ENCODE measurements at places on chromosomes 5 and 9.

GRCh38 chr5:151497391-151498002 lies 50.1 kb downstream of the SLC36A1 start:
- DNase-seq: no peak

DNA sequence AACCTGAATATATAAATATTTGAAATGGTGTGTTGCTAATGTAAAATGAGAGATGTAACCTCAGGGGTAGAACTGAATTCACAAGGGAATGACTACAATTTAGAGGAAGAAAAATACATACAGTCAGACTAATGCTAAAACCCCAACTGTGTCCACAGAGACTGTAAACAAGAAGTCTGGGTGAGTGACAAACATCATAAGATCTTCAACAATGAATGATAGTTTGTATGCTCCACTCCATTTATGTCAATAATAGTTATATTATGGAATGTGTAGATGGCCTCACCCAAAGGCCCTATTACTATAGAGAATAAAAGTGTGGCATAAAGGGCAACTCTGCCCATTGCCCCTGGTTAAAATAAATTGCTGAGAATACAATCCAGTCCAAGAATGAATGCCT lies 102.9 kb downstream of the CETN3 start:
- DNase-seq: no peak

DNA sequence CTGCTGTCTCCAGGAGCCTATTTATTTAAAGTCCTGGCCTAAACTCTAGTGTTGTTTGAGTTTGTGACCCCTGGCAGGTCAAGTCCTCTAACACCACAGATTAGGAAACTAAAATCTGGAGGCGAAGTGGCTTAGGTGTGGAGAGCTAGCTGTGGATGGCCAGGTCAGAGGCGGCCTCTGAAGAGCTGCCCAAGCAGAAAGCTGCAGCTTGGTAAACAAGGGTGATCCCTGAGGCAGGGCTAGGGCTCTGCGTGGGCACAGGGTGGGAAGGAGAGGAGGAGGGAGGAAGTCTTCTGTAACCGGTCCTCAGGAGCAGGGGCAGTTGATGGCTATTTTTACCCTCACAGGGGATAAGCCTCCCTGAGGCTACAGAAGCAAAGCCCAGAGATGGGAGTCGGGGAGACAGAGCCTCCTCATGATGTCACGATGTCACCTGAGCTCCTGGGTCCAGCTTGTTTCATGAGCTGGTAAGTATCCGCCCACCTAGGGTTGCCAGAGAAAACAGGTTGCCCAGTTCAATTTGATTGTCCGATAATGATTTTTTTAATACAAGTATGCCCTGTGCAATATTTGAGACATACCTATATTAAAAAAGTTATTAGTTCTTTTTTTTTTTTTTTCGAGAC lies 25.9 kb upstream of the BOD1 start:
- no peak for DNase-seq

- DNase-seq: no peak
Observed at GRCh38 chr9:76215066-76215465, 179.2 kb downstream of the RFK start.

- DNase-seq: no peak
Observed at GRCh38 chr5:36378551-36378950, 76.8 kb upstream of the RANBP3L start.

DNA sequence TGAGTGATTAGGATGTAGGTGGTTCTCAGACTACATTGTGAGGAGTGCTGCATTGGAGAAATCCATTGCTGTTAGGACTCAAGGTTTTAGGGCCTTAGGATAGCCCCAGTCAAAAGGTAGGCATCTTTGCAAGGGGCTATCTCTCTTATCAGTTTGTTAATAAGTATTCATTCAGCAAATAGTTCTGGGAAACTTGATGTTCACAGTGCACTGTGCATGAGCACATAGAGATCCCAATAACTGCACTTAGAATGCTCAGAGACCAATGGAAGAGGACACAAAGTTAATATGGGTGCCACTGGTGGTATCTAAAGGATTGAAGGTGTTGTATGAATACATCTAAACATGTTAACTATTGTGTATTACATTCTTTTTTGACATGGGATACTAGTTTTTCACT lies 131.4 kb downstream of the KIF4B start:
- DNase-seq: no peak

DNA sequence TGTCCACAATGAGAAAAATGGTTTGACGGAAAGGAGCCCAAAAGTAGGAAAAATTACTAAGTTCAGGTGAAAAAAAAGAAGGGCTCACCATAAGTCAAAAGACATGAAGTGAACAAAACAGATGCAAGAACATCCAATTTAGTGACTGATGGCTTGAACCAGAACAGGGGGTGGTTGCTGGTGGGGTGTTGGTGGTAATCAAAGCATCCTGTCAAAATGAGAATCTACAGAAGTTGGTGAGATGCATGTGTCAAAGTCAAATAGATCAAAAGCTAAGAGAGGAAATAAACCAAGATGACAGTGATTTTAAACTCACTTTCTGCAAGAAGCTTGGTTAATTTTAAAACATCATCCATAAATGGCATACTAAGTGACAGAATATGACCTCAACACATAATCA lies 117.4 kb downstream of the MLLT3 start:
- DNase-seq: peak; percentile 3

- no peak for DNase-seq
Observed at GRCh38 chr5:81837667-81838306, 86.9 kb upstream of the SSBP2 start.

- peak; percentile 39 for DNase-seq
Observed at GRCh38 chr9:128558431-128559310, 6.3 kb downstream of the SPTAN1 start.

GRCh38 chr5:40841068-40841805 lies at the start of gene CARD6:
TSS of gene CARD6 (plus strand) at chr5:40841367. CDS start at chr5:40841383, 16 bp downstream.
- no peak for DNase-seq

- DNase-seq: no peak
Observed at GRCh38 chr5:117813850-117814249, 1174.5 kb downstream of the DTWD2 start.

DNA sequence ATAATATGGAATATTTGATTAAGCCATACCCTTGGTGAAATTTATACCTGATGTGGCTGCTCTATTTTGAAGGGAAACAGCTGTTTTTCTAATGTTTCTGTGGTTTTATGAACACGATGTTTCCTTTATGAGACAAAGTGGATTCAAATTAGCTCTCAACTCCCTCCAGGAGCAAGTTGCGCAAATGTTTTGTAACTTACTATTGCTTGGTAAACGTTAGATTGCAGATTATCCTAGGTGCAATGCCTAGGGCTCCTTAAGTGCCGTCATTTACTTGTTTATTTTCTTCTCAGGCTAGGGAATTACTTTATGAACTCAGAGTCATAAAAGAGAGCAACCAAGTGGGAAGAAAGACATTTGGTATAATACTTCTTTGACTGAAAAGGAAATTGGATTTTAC lies 763.1 kb downstream of the TAF11L14 start:
- DNase-seq: no peak
